ENCODE measurements at places on chromosomes 2 and 18.

DNA sequence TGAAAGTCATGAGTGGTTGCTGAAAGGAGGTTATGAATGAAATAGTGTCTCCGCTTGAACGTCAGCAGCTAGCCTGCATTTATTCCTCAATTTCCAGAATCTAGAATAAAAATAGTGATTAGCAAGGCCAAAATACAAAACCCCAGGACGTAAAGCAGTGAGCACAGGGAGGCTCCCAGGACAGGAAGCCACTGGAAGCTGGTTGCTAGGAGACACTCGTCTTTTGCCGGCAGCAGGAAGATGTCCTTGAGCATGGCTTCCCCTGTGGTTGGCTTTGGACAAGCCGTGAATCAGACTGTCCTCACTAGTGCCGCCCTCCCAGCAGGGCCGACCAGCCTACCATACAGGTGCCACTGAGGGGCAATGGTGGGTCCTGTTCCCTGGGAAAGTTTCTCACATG, 374.4 kb downstream of the MTX2 start:
- no peak for DNase-seq

DNA sequence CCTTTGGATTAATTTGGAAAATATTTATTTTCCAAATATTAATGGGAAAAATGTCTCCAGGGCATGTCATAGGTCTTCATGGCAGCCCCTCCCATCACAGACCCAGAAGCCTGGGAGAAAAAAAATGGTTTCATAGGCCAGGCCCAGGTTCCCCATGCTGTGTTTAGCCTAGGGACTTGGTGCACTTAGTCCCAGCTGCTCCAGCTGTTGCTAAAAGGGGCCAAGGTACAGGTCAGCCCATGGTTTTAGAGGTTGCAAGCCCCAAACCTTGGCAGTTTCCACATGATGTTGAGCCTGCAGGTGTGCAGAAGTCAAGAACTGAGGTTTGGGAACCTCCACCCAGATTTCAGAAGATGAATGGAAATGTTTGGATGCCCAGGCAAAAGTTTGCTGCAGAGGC, 309.6 kb downstream of the SOCS6 start:
- no peak for DNase-seq

DNA sequence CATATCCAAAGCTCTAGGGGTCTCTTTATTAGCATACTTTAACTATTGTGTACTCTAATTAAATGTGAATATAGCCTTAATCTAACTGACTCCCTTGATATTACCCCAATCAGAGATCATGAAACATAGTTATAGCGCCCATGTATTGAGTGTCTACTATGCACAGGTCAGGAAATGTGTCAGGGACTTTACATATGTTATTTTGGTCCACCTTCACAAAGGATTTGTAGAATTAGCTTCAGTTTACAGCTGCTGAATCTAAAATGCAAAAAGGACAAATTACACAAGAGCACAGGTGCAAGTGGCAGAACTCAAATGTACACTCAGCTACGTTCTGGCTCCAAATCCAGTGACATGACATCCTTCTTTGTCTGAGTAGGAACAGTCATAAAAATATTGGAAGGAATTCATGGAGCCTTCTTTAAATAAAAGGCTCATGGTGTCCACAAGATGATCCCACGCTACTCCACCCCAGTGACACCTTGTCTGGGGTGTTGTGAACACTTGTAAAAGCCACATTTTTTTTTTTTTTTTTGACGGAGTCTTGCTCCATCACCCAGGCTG, 38.7 kb upstream of the ATL2 start:
- no peak for DNase-seq

GRCh38 chr2:72936660-72937355, 19.5 kb downstream of the EMX1 start:
- DNase-seq, result no peak

DNA sequence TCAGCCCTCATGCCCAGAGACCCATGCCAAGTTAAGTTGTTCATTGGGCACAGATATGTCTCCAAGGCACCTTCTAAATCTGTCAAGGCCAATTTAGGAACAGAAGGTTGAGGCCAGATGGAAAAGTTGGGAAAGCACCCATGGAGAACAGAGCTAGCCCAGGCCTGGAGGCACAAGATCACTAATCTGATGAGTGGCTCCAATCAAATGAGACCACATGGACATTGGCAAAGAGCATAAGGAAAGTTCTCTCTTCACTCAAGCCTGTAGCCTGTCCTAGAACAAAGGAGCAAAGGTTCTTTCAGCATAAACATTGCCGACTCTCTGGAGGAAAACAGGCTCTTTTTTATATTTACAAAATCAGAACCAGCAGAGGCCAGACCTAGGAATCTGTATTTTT, 154.8 kb downstream of the RNF152 start:
- DNase-seq, result no peak

DNA sequence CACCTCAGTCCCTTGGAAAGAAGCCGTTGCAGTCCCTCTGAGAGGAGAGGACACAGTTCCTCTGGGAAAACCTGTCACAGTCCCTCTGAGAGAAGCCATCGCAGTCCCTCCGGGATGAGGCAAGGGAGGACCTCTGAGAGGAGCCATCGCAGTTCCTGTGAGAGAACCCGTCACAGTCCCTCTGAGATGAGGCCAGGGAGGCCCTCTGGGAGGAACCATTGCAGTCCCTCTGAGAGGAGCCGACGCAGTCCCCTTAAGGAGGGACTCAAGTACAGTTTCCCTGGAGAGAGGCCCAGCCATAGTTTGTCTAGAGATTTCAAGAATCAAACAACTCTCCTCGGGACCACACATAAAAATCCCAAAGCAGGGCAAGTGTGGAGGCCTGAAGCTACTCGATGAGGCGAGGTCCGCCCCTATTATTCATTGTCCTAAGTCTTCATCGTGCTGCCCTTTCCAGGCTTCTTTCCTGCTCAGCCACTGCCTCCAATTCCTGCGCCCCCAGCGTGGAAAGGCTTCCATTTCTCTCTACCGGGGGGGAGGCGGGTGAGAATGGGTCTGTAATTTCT, 630 bp upstream of the ZNF512 start:
- DNase-seq, result no peak

DNA sequence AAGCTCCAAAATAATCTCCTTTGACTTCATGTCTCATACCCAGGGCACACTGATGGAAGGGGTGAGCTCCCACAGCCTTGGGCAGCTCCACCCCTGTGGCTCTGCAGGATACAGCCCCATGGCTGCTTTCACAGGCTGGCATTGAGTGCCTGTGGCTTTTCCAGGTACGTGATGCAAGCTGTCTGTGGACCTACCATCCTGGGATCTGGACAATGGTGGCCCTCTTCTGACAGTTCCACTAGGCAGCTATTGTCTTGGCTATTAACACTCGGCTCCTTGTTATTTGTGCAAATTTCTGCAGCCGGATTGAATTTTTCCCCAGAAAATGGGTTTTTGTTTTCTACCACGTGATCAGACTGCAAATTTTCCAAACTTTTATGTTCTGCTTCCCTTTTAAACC, 634.2 kb downstream of the TSN start:
- DNase-seq, result no peak

GRCh38 chr18:43077510-43078308, 37.8 kb downstream of the RIT2 start:
- DNase-seq, result no peak

DNA sequence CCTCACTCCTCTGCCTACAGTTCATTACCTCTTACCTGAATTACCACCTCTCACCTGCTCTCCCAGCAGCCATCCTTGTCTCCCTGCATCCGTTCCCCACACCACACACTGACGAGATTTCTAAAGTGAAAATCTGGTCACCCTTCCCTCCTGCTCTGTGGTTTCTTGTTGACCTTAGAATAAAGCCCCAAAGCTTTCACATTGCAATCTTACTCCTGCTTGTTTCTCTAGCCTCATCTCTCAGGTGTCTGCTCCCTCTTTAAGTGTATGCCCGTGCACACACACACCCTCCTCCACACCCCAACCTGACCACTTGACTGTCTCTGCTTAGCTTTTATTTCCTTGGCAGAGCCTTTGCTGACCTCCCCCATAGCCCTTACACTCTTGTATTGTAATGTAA, 122.0 kb upstream of the SKOR2 start:
- no peak for DNase-seq

GRCh38 chr2:19806131-19806530, 95.7 kb downstream of the TTC32 start:
- no peak for DNase-seq

- no peak for DNase-seq
Measured at GRCh38 chr2:220051716-220052115, 424.3 kb downstream of the SLC4A3 start.

DNA sequence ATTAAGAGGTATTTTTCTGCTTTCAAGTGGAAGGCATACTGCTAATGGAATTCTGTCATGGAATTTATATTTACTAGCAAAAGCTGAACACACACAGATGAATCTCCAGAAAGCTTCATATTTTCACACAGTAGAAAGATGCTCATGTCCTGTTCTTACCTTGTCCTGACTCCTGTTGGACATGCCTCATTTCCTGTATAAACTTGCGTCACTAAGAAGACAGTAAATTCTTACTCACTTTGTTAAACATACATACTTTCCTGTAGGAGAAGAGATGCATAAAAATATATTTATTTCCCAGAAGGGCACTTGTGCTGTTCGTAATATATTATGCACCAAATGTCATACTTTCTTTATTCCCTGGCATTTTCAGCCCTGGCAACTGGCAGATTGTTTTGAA, 238.3 kb upstream of the RASGRP3 start:
- no peak for DNase-seq

DNA sequence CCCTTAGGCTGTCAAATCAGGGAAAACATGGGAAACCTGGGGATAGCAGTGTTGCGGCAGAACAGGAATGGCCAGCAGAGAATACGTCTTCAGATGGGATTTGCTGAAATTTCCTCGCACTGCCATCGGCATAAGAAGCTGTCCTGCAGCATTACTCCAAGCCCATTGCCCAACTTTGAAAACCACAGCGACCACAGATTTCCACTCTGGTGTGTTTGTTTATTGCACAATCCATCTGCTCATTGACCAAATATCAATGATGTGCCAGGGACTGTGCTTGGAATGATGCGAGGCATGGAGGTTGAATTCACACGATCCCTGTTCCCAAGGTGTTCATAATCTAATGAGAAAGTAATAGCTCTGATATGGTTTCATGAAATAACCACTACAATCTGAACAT, 383.3 kb upstream of the MYT1L start:
- no peak for DNase-seq

DNA sequence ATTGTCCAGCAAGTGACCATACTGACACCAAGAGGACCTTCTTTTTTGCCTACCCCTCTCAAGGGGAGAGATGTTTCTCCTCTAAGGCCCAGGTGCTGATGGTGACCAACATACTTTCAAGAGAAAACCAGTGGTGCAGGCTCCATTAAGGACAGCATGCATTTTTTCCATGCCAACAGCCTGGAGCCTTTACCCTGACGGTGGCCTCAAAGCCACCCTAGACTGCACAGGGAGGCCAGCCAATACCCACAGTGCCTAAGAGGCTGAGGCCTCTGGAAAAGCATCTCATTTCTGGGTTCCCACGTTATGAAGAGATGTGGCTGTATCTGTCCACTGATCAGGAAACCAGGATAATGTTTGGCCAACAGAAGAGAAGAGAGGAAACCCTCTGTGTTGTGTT, 19.3 kb downstream of the SPRED2 start:
- no peak for DNase-seq

DNA sequence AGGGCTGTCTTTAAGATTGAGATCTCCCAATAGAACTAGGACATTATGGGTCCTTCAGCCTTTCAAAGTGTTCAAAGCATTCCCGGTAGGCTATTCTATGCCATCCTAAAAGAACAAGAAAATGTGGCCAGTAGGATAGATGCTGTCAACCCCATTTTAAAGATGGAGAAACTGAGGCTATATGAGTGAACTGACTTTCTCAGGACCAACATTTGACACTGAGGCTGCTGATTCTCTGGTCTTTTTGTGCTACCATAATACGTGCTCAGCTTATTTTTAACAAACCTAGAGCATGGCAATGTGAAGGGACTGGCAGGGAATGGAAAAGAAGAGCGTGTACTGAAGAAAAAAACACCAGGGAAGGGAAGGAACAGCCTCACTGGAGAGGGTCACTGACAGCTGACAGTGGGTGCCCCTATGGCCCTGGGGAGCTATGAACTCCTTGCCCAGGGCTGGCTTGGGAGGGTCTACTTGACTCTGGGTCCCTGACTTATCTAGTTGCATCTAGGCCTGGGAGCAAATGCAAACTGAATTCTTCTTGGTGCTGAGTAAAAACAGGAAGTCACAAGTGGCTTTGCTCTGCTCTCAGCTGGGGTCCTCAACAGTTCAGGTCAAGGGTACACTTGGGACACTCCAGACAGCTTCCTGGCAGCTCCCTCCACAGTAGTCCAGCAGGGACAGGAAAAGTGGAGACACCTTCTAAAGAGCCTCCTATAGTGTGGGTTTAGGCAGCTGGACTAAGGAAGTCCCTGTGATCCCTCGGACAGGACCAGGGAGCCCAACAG, 2.3 kb downstream of the CYRIA start:
- no peak for DNase-seq

DNA sequence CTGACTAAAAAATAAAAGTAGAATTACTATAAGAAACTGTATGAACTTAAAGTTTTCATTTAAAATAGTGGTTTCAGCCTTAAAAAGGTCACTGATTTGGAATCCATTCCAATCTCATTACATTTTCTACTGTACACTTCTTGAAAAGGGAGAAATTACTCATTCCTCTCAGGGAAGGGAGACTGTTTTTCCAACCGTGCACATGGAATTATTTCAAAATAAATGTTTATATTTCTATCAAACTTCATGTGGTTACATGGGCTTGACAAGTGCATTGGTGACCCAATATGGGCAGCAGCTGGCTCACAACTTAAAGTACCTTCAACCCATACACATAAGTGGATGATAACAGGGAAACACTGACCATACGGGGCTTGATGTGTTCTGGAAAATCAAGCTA, 324.5 kb upstream of the THUMPD2 start:
- no peak for DNase-seq

GRCh38 chr18:54030434-54030833, 194.0 kb downstream of the MBD2 start:
- no peak for DNase-seq

- DNase-seq, result no peak
Measured at GRCh38 chr2:219442256-219443015, 7.8 kb downstream of the SPEG start.

DNA sequence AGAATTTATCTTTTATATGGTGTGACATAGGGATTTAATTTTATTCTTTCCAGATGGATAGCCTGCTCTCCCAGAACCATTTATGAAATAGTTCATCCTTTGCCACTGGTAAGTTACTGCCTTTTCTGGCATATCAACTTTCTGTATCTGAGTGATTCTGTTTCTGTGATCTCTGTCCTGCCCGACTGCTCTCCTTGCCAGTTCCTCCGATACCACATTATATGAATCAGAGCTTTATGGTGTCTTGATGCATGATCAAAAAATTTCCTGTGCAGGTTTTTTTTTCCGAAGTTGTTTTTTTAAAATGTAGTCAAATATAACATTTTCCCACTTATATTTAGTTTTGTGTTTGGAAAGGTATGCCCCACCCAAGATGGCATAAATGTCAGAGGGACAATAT, 242.5 kb downstream of the CYP26B1 start:
- DNase-seq, result no peak

- no peak for DNase-seq
Measured at GRCh38 chr2:53985646-53986045, 14.9 kb upstream of the PSME4 start.

DNA sequence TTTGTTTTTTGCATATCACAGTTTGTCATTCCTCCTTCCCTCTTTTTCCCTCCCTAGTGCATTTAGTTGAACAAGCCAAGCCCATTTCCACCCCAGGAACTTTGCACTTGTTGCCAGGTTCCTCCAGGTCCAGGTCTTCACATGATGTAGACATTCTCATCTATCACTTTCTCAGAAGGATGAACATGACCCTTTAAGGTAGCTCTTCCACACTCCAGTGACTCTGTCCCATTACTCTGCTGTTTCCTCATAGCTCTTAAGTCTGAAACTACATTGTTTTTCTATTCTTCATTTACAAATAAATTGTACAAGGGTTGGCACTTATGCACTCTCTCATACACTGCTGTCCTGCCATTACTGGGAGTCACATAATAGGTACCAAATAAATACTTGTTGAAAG, 6.1 kb downstream of the KYNU start:
- no peak for DNase-seq
